NCI-H1048 (cell line): ENCODE measurements at places on chromosomes 4 and X.
A peak's percentile ranks its signal among the peaks of the same experiment; 100 is the strongest.

GRCh38 chr4:6372649-6373525 is 99.5 kb downstream of the PPP2R2C start:
- no peak for DNase-seq

DNA sequence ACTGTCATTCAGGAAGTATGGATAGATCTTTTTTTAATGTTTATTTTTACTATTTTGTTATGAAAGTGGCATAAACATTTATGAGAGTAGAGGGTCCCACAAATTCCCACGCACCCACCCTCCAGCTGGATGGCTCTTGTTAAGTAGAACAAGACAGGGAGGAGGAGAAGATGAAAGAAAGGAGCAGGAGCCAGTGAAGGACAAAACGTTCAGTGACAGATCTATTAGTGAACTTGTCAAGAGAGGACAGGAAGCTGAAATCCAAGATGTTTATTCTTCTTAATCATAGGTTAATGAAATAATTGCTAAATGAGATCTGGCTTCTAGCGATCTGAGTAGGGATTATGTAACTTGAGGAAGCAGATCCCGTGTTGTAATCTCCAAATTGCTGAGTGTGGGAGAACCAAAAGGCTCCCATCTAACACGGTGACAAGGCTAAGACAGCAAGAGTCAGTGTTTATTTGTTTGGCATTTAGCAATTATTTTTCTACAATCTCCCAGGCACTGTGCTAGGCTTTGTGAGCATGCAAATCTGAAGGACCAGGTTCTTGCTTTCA is 162.5 kb downstream of the SHROOM3 start:
- DNase-seq: no peak

DNA sequence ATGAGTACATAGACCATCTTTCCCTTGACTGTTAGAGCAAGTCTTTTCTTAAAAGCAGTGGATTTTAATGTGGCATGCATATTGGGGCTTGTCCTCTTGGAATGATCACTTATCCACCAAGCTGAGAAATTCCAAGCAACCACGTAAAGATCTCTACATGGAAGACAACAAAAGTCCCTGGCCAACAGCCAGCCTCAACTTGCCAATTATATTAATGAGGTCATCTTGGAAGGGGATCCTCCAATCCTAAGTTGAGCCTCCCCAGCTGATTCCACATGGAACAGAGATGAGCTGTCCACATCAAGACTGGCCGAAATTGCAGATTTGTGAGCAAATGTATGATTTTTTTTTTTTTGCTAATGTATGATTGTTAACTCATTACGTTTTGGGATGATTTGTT is 20.6 kb upstream of the FTHL17 start:
- no peak for DNase-seq

DNA sequence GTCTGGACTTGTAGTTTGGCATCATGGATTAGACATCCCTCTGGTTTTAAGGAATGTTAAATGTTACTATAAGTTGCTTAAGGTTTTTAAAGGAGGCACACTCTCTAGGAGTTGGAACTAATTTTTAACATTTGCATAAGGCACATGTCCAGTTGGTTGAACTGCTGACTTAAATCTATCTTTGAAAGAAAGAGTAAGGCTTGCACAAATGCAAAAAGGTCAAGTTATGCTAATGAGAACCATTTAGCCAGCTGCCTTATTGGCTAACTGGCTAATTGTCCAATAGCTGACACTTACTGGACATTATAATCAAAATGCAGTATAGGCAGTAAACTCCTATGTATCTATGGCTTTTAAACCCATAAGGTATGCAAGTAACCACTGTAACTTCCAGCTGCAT is 206.1 kb upstream of the TTC29 start:
- DNase-seq: no peak

DNA sequence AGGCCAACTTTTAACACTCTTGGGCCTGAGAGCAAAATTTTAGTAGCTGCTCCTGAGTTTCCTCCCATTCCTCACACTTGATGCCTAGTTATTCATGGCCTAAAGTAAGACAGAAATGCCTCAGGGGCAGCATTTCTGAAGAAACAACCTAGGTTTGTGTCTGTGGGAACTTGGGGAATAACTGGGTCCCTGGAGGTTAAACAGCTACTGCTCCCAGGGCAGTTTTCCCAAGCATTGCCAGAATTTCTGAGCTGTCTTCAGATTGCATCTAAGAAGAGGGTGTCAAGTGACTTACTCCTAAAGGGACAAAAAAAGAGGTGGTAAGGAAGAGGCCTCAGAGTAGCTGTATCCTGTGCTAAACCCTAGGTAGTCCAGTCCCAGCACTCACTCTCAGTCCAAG is 130.8 kb upstream of the ACSL4 start:
- DNase-seq: no peak

DNA sequence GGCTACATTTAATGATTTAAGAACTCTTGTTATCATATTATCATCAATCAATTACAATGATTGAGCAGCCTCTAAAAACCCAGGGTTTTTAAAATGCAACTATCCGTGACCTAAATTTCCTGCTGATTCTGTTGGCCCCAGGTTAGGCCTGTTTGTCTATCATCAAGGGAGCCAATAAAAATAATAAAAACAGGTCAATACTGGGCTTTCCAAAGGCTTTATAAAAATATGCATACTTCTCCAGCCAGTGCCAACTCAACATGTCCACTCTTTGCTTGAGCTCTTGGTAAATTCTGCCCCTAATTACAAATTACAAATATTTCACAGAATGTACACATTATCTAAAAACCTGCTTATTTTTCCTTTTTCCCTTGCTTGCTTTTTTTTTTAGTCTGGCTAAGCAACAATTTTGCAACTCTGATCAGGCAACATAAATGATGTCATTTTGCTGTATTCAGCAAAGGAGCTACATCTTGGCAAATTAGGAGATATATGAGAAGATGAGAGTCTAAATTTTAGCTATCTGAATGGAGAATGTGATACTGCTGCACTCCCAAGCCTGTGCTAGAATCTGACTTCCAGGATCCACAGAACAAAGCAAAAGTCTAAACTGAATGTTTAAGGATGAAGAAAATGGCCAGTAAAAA is 204.0 kb downstream of the SCFD2 start:
- no peak for DNase-seq

DNA sequence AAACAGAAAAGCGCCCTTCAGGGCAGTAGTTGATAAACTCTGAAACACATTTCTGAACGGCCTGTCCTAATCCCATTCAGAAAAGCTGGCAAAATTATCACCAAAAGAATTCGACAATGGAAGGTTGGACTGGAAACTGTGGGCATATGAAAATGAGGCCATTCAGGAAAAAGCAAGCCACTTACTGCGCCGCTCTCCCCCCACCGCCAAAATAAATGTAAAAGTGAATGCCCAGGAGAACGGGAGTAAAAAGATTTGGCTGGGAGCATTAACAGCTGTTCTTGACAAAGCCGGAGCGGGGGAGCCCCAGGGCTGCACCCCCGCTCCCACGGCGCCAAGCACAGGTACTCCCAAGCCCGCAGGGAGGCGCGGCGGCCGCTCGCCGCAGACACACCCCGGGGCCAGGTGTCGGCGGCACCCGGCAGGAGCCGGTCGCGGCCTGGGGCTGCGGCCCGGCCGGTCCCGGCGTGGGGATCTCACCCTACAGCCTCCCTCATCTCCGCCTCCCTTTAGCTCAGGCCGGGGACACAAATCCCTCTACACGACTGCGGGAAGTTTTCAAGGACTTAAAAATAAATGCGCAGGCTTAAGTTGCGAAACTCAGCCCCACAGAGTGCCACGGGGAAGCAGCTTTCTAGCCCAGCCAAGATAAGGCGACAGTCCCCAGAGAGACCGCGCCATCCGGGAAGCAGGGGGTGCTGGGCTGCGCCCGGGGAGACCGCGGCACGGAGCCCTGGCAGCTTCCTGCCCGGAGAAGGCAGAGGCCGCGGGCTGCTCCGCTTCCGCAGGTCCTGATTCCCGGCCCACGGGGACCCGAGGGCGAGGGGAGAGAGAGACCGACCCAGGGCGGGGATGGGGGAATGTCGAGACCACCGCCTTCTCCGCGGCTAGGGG is 593 bp downstream of the SH3RF1 start:
- DNase-seq: peak; percentile 29

- DNase-seq: no peak
Observed at GRCh38 chrX:30373479-30373878, 64.3 kb upstream of the NR0B1 start.
